ENCODE measurements at places on chromosomes 5 and 9. TPM values are rescaled to one million over a fixed set of nuclear protein-coding genes. Genes with fewer than 3 reads are reported as not detected.

DNA sequence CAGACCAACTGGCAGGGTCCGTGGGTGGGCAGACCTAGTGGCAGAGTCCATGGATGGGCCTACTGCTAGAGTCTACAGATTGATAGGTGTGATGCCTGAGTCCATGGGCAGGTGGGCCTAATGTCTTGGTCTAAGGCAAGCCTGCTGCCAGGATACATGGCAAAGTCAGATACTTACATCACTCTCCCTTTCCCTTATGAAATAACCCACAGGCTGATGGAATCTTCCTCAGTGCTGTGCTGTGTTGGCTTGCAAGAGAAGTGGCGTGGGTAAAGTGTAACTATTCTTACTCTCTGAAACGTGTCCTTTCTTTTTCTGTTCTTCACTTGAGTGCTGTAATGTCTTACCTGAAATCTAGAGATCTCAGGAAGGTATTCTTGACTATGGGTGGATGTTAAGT is 67.3 kb upstream of the ADRB2 start:
- DNase-seq, result no peak

- DNase-seq, result no peak
These were observed 192.4 kb downstream of the HSPA4 start for GRCh38 chr5:133244242-133244641.

DNA sequence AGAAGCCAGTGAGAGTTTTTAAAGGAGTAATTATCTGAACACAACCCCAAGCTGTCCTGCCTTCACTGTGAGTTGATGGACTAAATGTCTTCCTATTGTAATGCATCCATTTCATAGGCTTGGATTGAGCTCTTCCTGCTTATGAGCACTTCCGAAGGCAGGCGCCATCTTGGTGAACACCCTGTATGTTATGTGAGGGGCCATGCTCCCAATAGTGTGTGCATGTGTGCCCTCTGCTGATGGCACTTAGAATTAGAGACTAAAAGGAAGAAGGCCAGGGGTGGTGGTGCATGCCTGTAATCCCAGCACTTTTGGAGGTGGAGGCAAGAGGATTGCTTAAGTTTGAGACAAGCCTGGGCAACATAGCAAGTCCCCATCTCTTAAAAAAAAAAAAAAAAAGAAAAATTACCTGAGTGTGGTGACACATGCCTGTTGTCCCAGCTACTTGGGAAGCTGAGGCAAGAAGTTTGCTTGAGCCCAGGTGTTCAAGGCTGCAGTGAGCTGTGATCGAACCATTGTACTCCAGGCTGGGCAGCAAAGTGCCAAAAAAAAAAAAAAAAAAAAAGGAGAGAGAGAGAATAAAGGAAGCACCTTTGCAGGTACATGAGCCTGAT is 65.0 kb downstream of the C9orf152 start:
- no peak for DNase-seq

DNA sequence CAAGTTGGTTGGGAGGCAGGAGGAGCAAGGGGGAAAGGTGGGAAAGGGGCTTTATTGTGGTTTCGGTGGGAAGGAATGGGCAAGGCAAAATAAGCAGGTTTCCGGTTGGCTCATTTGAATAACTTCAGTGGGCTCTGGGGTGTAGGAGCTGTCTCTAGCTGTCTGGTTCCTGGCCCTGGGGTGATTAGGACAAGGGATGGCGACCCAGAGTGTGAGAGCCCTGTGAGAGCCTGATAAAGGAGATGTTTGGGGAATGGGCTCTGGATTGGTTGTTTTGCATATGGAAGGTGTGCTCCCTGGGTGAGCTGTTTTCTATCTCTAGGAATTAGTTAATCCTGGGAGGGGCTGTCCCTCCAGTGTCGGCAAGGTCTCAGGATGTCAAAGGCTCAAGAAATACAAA is 15.4 kb downstream of the ANKRD34B start:
- DNase-seq, result no peak

- DNase-seq, result no peak
These were observed 215.9 kb downstream of the NXNL2 start for GRCh38 chr9:88750832-88751360.

DNA sequence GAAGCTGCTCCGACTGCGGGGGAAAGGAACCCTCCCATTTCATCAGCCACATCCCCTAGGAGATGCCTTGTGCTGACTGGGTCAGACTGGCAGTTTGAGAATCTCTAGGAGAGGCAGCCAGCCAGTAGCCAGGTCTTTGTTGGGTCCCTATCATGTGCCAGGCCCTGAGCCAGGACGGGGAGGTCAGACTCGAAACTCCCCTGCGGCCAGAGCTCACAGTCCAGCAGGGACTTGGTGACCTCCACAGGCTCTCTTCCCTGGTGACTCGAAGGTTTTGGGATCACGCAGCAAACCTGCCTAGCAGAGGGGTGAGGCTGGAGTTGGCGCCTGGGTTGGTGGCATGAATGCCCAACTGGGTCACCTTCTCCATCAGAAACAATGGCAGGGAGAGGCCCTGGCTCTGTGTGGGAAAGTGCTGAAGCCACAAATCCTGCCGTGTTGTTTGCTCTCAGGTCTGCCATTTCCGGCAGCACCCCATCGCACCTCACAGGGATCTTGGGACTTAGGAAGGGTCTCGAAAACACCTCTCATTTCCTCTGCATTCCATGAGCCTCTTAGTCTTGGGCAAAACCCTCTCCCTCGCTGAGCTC is 14.4 kb upstream of the ORM1 start:
- no peak for DNase-seq

GRCh38 chr5:6701491-6701890 is 11.7 kb upstream of the TENT4A start:
- no peak for DNase-seq

SLC12A2 gene
- polyA plus RNA-seq, result 3.1 TPM

PLPP6 gene
- 2.7 TPM for polyA plus RNA-seq

CCL27 gene
- not detected for polyA plus RNA-seq
